ENCODE measurements at places on chromosomes 16 and 17. TPM values are rescaled to one million over a fixed set of nuclear protein-coding genes. Genes with fewer than 3 reads are reported as not detected.

The CPHXL2 gene
- total RNA-seq, result not detected

DNA sequence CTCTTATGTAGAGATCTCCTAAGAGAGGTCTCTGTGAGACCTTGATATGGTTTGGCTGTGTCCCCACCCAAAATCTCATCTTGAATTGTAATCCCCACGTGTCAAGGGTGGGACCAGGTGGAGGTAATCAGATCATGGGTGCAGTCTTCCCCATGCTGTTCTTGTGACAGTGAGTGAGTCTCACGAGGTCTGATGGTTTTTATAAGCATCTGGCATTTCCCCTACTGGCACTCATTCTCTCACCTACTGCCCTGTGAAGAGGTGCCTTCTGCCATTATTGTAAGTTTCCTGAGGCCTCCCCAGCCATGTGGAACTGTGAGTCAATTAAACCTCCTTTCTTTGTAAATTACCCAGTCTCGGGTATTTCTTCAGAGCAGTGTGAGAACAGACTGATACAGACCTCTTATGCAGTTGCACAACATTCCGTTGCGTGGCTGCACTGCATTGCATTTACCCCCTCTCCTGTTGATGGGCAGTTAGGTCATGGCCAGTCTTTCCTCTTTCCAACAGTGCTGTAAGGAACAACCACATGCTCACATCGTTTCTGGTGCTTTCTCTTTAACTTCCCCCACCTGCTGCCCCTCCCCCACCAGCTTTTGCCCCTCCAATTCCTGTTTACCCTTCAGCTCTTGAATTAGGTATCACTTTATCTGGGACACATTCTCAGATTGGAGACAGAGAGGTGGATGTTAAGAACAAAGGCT is 43.6 kb upstream of the MED9 start:
- H3K27ac ChIP-seq, result no peak overlapping the region
- H3K4me1 ChIP-seq, result no peaks in the 10 kb centered on the region
- DNase-seq, result no peak
- no peaks in the 10 kb centered on the region for H3K27me3 ChIP-seq
- H3K36me3 ChIP-seq, result no peaks in the 10 kb centered on the region

DNA sequence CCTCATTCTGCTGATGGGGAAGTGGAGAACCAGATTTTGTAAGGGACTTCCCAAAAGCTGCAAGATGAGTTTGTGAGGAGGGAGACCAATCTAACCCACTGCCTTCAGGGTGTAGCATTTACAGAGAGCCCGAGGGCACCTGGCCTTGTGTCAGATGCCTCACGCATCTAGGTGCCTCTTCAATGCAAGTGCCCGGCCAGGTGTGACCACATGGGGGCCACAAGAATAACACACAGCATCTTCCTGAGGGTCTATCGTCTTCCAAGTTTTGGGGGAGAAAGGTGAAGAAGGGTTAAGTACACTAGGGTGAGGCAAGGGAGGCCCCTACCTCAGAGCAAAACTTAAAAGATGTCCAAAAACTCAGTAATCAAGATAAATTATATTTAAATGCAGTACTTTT is 401.7 kb upstream of the CDH5 start:
- no peak overlapping the region for H3K4me3 ChIP-seq
- H3K36me3 ChIP-seq, result no peaks in the 10 kb centered on the region
- no peaks in the 10 kb centered on the region for H3K4me1 ChIP-seq
- H3K27ac ChIP-seq, result no peak overlapping the region
- no peak for DNase-seq

The MAP2K3 gene
- 69.7 TPM for total RNA-seq

DNA sequence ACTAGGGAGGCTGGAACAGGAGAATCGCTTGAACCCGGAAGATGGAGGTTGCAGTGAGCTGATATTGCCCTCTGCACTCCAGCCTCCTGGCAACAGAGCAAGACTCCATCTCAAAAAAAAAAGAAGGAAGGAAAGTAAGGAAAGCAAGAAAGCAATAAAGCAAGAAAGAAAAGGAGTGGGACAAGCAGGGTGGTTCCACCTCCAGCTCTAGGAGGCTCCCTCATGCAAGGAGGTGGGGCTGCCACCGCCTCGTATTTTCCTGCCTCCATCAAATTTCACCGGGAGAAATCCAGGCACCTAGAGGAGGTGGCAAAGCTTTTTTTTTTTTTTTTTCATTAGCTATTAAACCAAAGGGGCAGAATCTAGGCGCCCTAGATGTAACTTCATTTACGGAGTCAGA is 1.0 kb downstream of the CYB561 start:
- no peaks in the 10 kb centered on the region for H3K36me3 ChIP-seq
- peak overlapping the region; percentile 64 for H3K4me3 ChIP-seq
- H3K27ac ChIP-seq, result peak overlapping the region; percentile 93
- peak; percentile 21 for DNase-seq

Data from transverse colon (tissue), 4 donors.